ENCODE measurements at places on chromosomes 11 and 22.
A peak's percentile ranks its signal among the peaks of the same experiment; 100 is the strongest.

DNA sequence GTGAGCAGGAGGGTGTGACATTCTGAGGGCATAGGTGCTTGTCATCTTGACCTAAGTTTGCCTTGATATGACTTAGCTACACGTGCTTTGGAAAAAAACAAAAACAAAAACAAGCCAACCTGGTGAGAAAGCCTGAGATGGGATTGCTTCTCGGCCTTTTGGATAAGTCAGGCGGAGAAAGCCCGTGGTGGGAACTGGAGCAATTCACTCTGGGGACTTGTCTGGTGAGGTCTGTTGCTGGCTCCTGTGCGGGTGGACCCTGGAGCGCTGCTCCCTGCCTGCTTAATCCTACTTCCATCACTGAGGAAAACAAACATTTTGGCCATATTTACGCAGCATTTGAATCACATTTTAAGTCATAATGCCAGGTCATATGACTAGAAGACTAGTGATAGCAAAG is 100.3 kb downstream of the SNX19 start:
- DNase-seq, result no peak

GRCh38 chr11:58609723-58610122 is 12.7 kb upstream of the CNTF start:
- DNase-seq, result no peak

GRCh38 chr11:92128026-92128425 is 96.6 kb upstream of the FAT3 start:
- no peak for DNase-seq

GRCh38 chr11:80958361-80958760 is 1517.5 kb upstream of the TENM4 start:
- DNase-seq, result no peak

- peak; percentile 14 for DNase-seq
Observed at GRCh38 chr11:19938169-19938856, 222.0 kb downstream of the DBX1 start.
